ENCODE measurements at places on chromosomes 6 and 20. TPM values are rescaled to one million over a fixed set of nuclear protein-coding genes. Genes with fewer than 3 reads are reported as not detected.

- DNase-seq = no peak
Measured at GRCh38 chr20:4901031-4901818, 100.1 kb downstream of the SLC23A2 start.

GRCh38 chr6:163730246-163731210, 316.0 kb downstream of the QKI start:
- DNase-seq = no peak

LY6G6C gene
- total RNA-seq = not detected

DNA sequence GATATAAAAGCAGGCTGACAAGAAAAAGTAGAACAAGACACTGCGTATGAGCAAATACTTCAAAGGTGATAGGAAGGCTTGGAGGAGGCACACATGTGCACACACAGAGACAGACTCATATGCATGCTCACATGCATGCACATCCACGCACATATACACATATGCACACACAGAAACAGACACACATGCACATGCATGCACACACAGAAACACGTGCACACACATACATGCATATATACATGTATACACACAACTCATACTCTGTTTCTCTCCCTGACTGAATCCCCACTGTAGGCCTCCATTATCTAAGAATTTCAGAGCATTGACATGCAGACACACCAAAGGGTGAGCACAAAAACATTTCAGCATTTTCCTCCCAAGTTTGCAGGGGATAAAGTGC, 43.7 kb downstream of the VGLL2 start:
- no peak for DNase-seq

DNA sequence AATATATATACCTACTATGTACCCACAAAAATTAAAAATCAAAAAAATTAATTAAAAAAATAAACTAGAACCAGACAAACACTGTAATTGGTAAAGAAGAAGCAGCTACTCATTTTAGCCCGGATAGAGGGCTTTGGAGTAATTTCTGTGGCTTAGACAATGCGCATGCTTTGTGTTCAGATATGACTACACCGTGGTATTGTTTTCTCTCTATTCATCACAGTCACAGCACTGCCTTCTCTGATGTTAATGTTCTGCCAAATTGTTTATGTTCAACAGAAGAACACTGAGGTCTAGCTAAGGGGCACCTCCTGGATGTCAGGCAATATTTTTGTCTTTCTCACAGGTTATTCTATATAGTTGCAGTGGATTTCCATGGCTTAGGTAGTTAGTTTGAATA, 77.5 kb upstream of the GJE1 start:
- DNase-seq = no peak

PFDN6 gene
- 62.2 TPM for total RNA-seq

- no peak for DNase-seq
Measured at GRCh38 chr6:153489479-153489878, 358.4 kb upstream of the RGS17 start.

LTB gene
- total RNA-seq = not detected

LY6G6D gene
- total RNA-seq = not detected

PRIM2 gene
- total RNA-seq = 75.2 TPM

- DNase-seq = no peak
Measured at GRCh38 chr20:49624317-49624716, 56.4 kb upstream of the PTGIS start.

- no peak for DNase-seq
Measured at GRCh38 chr6:101728388-101728787, 334.9 kb downstream of the GRIK2 start.

GRCh38 chr6:135329851-135330803, 149.0 kb downstream of the MYB start:
- no peak for DNase-seq

GRCh38 chr6:6942831-6943230, 164.9 kb upstream of the RREB1 start:
- DNase-seq = no peak

- DNase-seq = no peak
Measured at GRCh38 chr6:79780881-79781280, 149.8 kb downstream of the SH3BGRL2 start.

GRCh38 chr6:152268846-152269442, 368.2 kb downstream of the SYNE1 start:
- no peak for DNase-seq

GRCh38 chr6:72643214-72643613, 21.4 kb downstream of the KCNQ5 start:
- DNase-seq = no peak

DNA sequence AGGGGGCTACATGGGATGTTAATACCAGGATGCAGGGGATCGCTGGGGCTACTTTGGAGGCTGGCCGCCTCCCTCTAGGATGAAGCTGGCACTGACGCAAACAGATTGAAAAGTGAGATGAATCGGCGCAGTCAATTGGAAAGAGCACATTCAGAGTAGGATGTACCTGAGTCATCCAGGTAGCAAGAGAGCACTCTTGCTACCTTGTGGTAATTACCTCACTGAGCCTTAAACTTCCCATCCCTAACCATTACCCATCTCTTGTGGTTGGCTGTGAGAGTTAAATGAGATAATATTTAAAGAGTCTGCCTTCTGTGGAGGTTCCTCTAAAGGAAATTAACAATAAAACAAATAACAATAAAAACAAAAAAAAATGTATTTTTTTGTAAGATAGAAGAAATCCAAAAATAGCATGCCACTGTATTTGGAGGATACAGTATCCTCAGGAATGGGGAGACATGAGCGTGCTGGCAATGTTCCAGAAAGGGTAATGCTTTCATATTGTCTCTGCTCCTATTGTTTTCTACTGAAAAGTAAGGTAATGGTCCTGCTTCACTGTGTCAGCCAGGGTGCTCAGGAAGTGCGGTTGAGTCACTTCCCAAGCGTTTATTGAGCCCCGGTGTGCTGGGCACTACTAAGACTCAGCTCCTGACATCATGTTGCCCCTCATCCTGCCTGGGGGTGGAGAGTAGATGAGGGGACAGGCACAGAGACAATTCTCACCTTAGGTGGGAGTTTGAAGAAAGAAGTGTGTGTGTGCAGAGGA, 301.1 kb downstream of the EYA4 start:
- no peak for DNase-seq

GRCh38 chr6:134619077-134619476, 301.2 kb upstream of the SGK1 start:
- no peak for DNase-seq

DNA sequence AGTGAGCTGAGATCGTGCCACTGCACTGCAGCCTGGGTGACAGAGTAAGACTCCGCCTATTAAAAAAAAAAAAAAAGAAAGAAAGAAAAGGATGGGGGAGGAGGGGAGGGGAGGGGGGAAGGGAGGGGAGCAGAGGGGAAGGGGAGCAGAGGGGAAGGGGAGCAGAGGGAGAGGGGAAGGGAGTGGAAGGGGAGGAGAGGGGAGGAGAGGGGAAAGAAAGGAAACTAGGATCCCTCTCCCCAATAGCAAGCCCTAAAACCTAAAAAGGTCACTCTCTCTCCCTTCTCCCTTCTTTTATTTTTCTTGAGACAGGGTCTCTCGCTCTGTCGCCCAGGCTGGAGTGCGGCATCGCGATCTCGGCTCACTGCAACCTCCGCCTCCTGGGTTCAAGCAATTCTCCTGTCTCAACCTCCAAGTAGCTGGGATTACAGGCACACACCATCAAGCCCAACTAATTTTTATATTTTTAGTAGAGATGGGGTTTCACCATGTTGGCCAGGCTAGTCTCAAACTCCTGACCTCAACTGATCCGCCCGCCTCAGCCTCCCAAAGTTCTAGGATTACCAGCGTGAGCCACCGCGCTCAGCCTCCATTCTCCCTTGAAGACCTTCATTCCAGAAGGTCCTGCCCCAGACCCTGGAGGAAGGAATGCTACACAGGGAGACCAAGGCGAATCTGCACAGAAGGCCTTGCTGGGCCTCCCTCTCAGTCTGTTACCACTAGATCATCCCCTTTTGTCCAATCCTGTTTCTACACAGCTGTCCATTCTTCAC, 45.8 kb upstream of the PIM1 start:
- DNase-seq = peak; percentile 75

DDO gene
- 0.10 TPM for total RNA-seq

GRCh38 chr20:51767867-51768758, at the start of gene ATP9A:
ATP9A (minus strand) TSS chr20:51768390; CDS start chr20:51768369, 21 bp downstream.
- DNase-seq = peak; percentile 60

TBXT gene
- not detected for total RNA-seq

- DNase-seq = peak; percentile 80
Measured at GRCh38 chr6:166626177-166627032, 646 bp downstream of the RPS6KA2 start.

DNA sequence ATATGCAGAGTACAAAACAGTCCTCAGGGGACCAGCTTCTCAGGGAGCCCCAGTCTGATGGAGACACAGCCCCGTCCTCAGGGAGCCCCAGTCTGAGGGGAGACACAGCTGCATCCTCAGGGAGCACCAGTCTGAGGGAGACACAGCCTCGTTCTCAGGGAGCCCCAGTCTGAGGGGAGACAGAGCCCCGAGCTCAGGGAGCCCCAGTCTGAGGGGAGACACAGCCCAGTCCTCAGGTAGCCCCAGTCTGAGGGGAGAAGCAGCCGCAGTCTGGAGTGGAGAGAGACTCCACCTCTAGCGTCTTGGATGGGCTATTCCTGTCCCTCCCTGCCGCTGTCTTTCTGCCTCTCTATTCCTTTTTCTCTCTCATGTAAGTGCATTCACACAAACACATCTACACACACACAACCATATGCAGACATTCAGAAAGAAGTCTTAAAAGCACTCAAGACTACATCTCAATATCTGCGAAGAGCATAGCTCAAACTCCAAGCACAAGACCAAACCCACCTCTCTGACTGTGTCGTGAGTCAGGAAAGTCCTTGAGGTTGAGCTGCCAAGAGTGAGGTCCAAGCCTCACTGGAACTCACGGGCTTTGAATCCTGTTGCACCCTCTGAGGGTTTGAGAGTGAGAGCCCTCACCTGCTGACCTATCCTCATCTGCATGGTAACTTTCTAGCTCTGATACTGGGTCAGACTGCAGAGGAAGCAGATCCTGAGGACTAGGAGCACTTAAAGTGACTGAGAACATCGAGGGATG, 53.1 kb upstream of the SAYSD1 start:
- DNase-seq = no peak

TNFRSF6B gene
- total RNA-seq = 3.8 TPM

GRCh38 chr6:89298680-89299465, 16.2 kb downstream of the GABRR2 start:
- DNase-seq = no peak

GRCh38 chr6:4085332-4085700, 6.4 kb upstream of the FAM217A start:
- DNase-seq = no peak

DNA sequence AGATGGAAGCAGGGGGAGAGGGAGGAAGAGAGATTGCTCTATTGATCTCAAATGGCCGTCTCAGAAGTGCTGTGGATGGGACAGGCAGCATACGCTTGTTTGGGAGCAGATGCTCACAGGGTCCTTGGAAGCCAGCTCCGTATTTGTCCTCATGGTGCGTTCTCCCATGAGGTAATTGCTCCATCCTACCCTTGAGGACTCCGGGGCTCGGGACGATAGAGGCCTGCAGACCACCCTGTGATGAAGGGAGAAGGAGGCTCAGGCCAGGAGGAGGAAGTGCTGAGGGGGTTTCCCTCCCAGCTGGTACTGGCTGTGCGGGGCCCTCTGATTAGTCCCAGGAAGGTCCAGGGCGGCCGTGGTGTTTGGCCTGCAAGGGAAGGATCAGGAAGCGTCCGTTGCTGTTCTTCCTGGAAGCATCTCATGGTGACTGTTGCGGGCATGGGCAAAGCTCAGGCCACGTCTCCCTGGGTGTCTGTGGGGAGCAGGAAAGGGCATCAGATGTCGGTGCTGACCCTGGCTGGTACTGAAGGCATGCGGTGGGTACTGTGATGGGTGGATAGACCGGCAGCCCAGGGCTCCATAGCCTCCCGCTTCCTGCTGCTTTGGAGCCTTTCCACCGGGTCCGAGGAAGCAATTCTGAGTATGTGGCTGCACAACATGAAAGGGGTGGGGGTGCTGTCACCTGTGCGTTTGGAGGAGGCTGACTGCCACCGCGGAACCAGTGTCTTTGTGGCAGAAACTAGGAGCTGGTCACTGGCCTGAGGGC, 158.3 kb downstream of the SYCP2 start:
- no peak for DNase-seq

SLC12A5 gene
- 0.35 TPM for total RNA-seq

DNA sequence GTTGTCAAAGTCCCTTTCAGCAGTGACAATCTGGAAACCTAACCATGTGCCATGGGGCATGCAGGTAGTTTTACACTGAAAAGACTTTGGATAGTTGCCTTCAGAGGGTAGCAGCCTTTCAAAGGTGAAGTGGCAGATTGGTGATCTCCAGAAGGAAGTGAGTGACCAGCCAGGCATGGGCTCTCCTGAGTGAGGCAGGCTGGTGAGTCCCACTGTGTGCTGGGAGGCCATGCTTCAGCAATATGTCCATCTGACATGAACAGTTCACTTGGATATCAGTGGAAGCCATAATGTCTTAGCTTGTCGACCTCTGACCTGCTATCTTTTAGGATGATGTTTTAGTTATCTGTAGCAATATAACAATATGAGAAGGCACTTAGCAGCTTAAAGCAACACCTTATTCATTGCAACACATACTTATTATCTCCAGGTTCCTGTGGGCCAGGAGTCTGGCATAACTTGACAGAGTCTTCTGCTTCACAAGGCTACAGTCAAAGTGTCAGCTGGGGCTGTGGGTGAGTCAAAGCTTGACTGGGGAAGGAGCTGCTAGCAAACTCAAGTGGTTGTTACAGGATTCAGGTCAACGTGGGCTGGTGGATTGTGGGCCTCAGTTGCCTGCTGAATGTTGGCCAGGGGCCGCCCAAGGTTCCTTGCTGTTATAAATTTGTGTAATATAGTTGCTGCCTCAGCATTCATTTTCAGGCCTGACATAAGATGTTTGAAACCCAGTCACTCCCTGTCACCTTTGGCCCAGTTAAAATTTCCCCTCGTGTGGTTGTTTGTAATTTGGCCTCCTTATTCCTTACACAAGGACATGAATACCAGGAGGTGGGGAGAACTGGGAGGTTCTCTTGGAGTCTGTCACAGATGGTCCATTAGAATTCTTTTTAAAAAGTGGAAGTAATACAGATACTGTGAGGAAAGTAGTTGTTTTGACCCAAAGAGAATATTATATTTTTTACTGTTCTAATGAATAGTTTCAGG, 100.2 kb downstream of the UST start:
- no peak for DNase-seq

HCRTR2 gene
- not detected for total RNA-seq

AMD1 gene
- total RNA-seq = 243 TPM

EPM2A gene
- 17.8 TPM for total RNA-seq

DNA sequence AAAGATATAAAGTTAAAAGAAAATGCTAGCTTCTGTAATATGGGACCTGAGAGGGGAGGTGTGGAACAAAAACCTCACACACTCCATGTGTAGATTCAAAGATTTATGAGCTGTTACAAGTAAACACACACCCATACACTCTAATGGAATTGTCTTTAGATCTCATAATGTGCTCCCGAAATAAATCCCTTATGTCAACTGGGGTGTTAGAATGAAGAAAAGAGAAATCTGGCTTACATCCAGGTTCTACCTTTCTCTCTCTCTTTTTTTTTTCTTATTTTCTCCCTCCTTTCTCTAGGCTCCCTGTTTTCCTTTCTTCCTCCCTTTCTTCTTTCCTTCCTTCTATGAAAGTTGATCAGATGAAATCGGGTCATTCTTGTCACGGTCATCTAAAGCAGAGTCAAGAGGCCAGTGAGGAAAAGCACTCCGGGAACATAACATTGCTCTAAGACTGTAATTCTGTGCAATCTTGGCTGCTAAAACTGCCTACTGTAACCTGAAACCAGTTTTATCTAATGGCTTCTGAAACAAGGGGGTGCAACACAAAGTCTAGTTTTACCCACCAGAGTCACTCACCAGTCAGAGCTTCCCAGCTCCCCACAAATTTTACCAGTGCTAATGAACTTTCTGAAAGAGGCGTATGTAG, 68.3 kb upstream of the BTBD3 start:
- DNase-seq = no peak
